Memory B cell (primary cell): ENCODE measurements at places on chromosomes 5 and 9.

DNA sequence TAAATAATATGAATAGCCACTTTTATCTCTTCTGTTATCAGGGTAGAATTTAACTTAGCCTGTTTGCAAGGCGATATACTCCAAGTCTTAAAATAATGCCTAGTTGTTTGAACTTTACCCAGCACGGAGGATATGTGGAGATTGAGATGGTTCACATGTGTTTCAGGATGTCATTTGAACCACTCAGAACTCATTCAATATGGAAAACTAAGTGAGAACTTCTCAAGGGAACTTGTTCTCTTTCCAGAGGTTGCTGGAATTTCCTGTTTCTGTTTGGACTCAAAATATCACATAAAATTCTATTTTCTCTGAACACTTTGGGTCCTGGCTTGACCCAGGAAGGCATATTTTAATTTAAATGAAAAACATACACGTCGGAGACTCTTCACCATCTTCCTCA is 139.1 kb upstream of the MYO10 start:
- DNase-seq, result no peak
- H3K27ac ChIP-seq, result no peak overlapping the region
- no peaks in the 10 kb centered on the region for H3K36me3 ChIP-seq
- peaks cover 3% of the 10 kb centered on the region for H3K27me3 ChIP-seq
- no peaks in the 10 kb centered on the region for H3K4me1 ChIP-seq

DNA sequence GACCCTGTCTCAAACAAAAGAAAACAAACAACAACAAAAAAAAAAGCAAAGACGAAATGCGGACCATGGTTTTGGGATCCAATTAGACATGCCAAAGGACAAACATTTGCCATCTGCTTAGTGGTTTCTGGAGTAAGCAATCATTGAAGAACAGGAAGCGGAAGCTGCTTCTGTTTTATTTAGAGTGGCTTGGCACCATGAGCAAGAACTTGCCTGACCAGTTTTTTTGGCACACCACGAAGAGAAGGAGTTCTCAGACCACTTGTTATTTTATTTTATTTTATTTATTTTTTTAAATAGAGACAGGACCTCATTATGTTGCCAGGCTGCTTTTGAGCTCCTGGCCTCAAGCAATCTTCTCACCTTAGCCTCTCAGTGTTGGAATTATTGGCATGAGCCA is 17.0 kb downstream of the BTF3 start:
- H3K4me3 ChIP-seq, result no peak overlapping the region
- peaks cover 2% of the 10 kb centered on the region for H3K36me3 ChIP-seq
- H3K27me3 ChIP-seq, result no peaks in the 10 kb centered on the region
- no peak overlapping the region for H3K27ac ChIP-seq
- no peak for DNase-seq

DNA sequence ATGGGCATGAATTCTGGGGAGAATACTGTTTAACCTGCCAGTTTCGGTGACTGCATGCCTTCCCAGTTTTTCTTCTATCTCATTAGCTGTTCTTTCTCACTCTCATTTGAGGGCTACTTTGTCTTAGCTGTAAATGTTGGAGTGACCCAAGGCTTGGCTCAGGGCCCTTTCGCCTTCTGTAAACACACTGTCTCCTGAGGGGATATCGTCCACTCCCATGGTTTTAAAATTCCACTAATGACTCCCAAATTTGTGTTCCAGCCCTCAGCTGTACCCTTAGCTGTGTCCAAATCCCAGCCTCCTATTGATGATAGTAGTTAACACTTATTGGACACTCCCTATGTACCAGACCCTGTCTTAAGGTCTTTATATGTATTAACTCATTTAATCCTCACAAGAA is 14.1 kb upstream of the RNF145 start:
- DNase-seq, result no peak
- no peaks in the 10 kb centered on the region for H3K4me1 ChIP-seq
- peaks cover 1% of the 10 kb centered on the region for H3K36me3 ChIP-seq
- no peak overlapping the region for H3K27ac ChIP-seq
- peaks cover 3% of the 10 kb centered on the region for H3K27me3 ChIP-seq

GRCh38 chr9:127754099-127755060 is 19.3 kb upstream of the TOR2A start:
- H3K4me3 ChIP-seq, result no peak overlapping the region
- no peak overlapping the region for H3K27ac ChIP-seq

DNA sequence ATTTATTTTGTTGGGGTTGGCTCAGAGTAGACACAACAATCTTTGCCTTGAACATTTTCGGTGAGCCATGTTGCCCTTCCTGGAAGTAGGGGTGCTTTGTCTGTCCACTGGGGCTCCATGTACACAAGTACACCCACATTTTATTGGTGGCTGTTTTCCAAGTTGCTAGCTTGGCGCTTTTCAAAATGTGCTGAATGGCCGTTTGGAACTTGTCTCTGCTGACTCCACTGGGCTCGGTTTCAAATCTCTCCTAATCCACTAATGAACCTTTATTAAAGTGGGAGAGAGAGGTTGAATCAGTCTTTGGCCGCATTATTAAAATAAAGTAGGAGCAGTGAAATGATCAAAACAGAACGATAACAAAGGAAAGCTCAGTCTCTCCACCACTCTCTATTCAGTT is 64.6 kb upstream of the TAF11L2 start:
- no peak for DNase-seq
- no peaks in the 10 kb centered on the region for H3K36me3 ChIP-seq
- peaks cover under 1% of the 10 kb centered on the region for H3K27me3 ChIP-seq
- no peak overlapping the region for H3K4me3 ChIP-seq

DNA sequence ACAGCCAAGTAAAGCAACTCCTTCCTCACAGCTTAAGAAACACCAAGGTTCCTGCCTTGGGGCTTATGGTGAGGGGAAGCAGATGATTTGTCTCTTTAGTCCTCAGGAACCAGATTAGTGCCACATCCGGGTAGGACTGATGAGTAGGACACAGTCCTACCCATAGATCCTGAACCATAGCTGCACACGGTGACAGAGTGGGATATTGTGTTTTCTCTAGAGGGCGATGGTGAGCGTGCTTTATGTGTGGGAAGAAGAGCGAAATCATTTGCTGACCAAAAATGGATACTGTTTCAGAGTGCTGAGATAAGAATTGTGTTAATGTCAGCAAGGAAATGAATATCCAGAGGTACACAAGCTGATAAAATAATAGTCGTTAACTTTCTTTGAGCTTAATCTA is 209.0 kb upstream of the FBXL7 start:
- H3K4me1 ChIP-seq, result no peaks in the 10 kb centered on the region
- DNase-seq, result no peak
- H3K27me3 ChIP-seq, result no peaks in the 10 kb centered on the region
- H3K4me3 ChIP-seq, result no peak overlapping the region

- no peak overlapping the region for H3K4me3 ChIP-seq
- no peak overlapping the region for H3K27ac ChIP-seq
- H3K27me3 ChIP-seq, result no peaks in the 10 kb centered on the region
Observed at GRCh38 chr9:96350866-96351265, 32.6 kb downstream of the SLC35D2 start.

- no peaks in the 10 kb centered on the region for H3K27me3 ChIP-seq
- no peak for DNase-seq
- no peak overlapping the region for H3K4me3 ChIP-seq
- H3K4me1 ChIP-seq, result no peaks in the 10 kb centered on the region
- H3K36me3 ChIP-seq, result peaks cover 18% of the 10 kb centered on the region
Observed at GRCh38 chr5:82306151-82306550, 28.0 kb upstream of the RPS23 start.

GRCh38 chr9:133404454-133405002 is 13.3 kb downstream of the REXO4 start:
- H3K27me3 ChIP-seq, result no peaks in the 10 kb centered on the region
- DNase-seq, result no peak
- no peak overlapping the region for H3K27ac ChIP-seq
- H3K36me3 ChIP-seq, result peaks cover 13% of the 10 kb centered on the region
- no peak overlapping the region for H3K4me3 ChIP-seq
- H3K4me1 ChIP-seq, result peaks cover 15% of the 10 kb centered on the region

- no peak for DNase-seq
- no peaks in the 10 kb centered on the region for H3K36me3 ChIP-seq
- no peak overlapping the region for H3K4me3 ChIP-seq
- H3K4me1 ChIP-seq, result no peaks in the 10 kb centered on the region
Observed at GRCh38 chr5:10018201-10019069, 231.3 kb downstream of the ATPSCKMT start.

DNA sequence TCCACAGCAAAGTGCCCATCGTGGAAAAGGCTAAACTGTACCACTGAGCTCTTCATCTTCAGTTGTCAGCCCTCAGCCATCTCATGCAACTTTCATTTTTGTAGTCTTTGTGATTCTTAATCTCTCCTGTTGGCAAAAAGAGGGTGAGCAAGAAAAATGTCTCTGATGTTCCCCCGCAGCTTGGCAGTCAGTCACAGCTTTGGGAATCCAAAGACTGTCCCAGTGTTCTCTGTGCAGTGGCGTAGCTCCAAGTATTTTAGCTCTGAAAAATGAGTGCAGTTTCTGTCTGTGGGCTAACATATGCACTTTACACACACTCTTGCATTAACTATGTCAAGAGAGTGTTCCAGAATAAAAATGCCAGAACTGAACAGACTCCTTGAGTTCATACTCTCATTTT is 372.2 kb downstream of the TMEM232 start:
- no peaks in the 10 kb centered on the region for H3K4me1 ChIP-seq
- no peak for DNase-seq
- H3K36me3 ChIP-seq, result no peaks in the 10 kb centered on the region
- H3K4me3 ChIP-seq, result no peak overlapping the region

- no peak overlapping the region for H3K4me3 ChIP-seq
- no peak for DNase-seq
- peaks cover 36% of the 10 kb centered on the region for H3K36me3 ChIP-seq
- no peak overlapping the region for H3K27ac ChIP-seq
- H3K4me1 ChIP-seq, result no peaks in the 10 kb centered on the region
- no peaks in the 10 kb centered on the region for H3K27me3 ChIP-seq
Observed at GRCh38 chr5:10409504-10409903, 32.2 kb upstream of the ROPN1L start.

GRCh38 chr5:78063495-78063894 is 231.0 kb downstream of the AP3B1 start:
- no peak overlapping the region for H3K27ac ChIP-seq
- no peak overlapping the region for H3K4me3 ChIP-seq
- no peak for DNase-seq
- peaks cover 22% of the 10 kb centered on the region for H3K36me3 ChIP-seq

GRCh38 chr5:142422429-142422828 is 97.6 kb upstream of the SPRY4 start:
- no peak overlapping the region for H3K4me3 ChIP-seq
- H3K36me3 ChIP-seq, result peaks cover 1% of the 10 kb centered on the region
- H3K4me1 ChIP-seq, result peaks cover 16% of the 10 kb centered on the region
- H3K27me3 ChIP-seq, result peaks cover 3% of the 10 kb centered on the region
- H3K27ac ChIP-seq, result no peak overlapping the region

GRCh38 chr5:137836997-137837396 is 30.7 kb upstream of the MYOT start:
- DNase-seq, result no peak
- no peak overlapping the region for H3K4me3 ChIP-seq
- H3K4me1 ChIP-seq, result peaks cover 2% of the 10 kb centered on the region
- peaks cover 6% of the 10 kb centered on the region for H3K36me3 ChIP-seq

DNA sequence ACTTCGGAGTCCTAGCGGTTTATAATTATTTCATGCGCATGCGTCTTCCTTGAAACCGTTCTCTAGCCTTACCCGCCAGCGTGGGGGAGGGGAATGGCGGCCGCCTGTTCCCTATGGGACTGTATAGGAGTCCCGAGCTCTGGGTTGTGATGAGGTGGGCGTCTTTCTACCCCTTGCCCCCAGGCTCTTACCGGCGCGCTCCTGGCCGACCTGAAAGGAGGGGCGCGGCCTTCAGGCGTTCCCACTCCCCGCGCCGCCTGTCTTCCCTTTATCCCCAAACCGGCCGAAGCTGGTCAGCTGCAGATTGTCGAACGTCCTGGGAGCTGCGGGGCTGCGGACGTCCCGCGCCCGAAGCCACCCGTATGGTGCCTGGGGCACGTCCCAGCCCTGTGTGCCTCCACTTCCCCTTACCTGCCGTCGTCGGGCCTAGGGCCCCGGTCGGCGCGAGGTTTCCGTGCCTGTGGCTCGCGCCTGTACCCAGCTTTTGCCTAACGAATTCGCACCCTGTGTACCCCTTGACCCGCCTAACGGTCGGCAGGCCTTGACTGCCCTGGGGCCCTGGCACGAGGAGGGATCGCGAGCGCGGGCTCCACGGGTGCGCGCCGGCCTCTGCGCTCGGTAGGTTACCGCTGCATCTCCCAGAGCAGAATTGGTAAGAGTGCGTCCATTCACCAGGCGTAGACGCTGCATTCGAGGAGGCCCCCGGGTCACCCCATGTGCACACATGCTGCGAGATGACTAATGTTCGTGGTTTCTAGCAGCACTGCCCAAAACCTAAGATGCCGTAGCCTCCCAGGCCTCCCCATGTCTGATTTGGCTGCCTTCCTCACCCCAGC is 653 bp upstream of the HNRNPH1 start:
- H3K4me1 ChIP-seq, result peaks cover 32% of the 10 kb centered on the region
- H3K27ac ChIP-seq, result peak overlapping the region; percentile 100
- DNase-seq, result no peak
- peaks cover 29% of the 10 kb centered on the region for H3K36me3 ChIP-seq
- H3K4me3 ChIP-seq, result peak overlapping the region; percentile 99
- H3K27me3 ChIP-seq, result no peaks in the 10 kb centered on the region

GRCh38 chr5:14202462-14202861 is 59.3 kb downstream of the TRIO start:
- H3K36me3 ChIP-seq, result peaks cover 8% of the 10 kb centered on the region
- no peak for DNase-seq
- H3K27me3 ChIP-seq, result no peaks in the 10 kb centered on the region
- peaks cover 56% of the 10 kb centered on the region for H3K4me1 ChIP-seq

DNA sequence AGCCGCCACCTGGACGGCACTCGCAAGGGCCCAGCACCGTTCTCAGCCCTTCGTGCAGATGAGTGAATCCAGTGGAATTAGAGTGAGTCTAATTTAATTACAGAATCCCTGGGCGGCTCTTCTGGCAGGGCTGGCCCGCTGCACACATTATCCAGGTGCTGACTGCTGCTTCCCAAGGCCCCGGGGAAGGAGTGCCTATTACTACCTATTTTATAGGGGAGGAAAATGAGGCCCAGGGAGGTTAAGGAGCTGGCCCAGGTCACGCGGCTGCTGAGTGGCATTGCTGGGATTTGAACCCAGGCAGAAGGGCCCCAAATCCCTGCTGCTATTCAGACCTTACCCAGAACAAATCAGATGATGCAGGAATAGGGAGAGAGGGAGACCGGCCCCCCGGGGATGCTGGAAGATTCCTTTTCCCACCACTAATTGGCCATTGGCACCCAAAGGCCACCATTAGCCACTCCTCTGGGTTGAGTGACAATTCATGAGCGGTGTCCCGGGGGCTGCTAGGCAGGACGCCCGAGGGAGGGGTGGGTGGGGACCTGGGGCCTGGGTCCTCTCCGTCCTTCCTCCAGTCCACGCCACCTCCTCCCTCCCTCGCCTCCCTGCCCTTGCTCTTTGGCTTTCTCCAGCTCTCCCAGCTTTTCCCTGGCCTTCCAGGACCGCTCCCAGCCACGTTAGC is 10.3 kb upstream of the QRFP start:
- peaks cover 11% of the 10 kb centered on the region for H3K27me3 ChIP-seq
- no peak overlapping the region for H3K27ac ChIP-seq
- no peak overlapping the region for H3K4me3 ChIP-seq
- no peaks in the 10 kb centered on the region for H3K36me3 ChIP-seq
- H3K4me1 ChIP-seq, result no peaks in the 10 kb centered on the region
